ENCODE measurements at places on chromosomes 13 and 19. TPM values are rescaled to one million over a fixed set of nuclear protein-coding genes. Genes with fewer than 3 reads are reported as not detected.

DNA sequence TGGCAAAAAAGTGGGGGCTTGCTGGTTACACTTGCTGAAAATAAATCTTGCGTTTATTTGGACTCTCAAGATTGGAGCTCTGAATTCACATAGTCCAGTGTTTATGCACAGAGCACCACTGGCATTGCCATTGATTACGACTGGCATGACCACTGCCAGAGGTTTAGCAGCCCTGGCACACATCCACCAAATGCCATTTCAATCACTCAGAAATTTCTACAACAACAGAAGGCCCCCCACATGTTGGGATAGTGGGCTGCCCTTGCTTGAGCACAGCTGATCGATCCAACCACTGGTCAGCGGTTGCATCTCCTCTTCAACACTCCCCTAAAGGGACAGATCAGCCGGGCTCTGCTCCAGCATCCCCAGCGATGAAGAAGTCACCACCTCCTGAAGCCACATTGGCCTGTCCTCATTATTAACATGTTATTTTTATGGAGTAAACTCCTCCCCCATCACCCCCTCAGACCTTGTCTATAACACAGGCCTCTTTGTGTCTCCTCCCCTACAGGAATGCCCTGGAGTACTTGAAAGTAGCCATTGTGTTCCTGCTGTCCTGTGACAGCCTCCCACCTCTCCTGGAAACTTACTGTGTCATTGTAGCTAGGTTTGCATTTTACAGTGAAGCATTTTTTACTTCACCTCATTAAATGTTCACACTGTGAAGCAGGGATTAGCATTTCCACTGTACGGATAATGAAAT, 51.3 kb downstream of the CDADC1 start:
- H3K27me3 ChIP-seq: no peaks in the 10 kb centered on the region
- no peak overlapping the region for H3K4me3 ChIP-seq
- H3K27ac ChIP-seq: no peak overlapping the region
- H3K36me3 ChIP-seq: no peaks in the 10 kb centered on the region
- no peaks in the 10 kb centered on the region for H3K4me1 ChIP-seq

The ZNF491 gene
- 6.2 TPM for total RNA-seq

DNA sequence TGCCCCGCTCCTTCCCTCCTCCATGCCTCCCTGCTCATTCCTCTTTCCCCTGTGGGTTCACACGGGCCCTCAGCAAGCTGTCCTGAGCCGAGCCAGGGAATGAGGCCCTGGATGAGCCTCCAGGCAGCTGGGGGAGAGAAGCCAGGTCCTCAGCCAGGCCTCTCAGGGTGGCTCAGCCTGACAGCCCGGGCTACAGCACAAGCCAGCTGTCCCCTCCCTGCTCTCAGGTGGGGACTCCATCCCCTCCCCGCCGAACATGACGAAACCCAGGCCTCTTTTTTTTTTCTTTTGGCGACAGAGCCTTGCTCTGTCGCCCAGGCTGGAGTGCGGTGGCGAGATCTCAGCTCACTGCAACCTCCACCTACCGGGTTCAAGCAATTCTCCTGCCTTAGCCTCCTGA, 40.0 kb upstream of the MATK start:
- no peak overlapping the region for H3K4me3 ChIP-seq
- H3K27me3 ChIP-seq: peaks cover 21% of the 10 kb centered on the region
- H3K36me3 ChIP-seq: no peaks in the 10 kb centered on the region
- no peaks in the 10 kb centered on the region for H3K4me1 ChIP-seq

GRCh38 chr19:8142513-8142900, 6.9 kb downstream of the FBN3 start:
- peak; percentile 73 for DNase-seq
- H3K4me1 ChIP-seq: peaks cover 3% of the 10 kb centered on the region
- H3K27me3 ChIP-seq: peaks cover 11% of the 10 kb centered on the region
- no peak overlapping the region for H3K4me3 ChIP-seq

The ZNF71 gene
- total RNA-seq: 8.5 TPM

The ZNF837 gene
- total RNA-seq: 4.4 TPM

DNA sequence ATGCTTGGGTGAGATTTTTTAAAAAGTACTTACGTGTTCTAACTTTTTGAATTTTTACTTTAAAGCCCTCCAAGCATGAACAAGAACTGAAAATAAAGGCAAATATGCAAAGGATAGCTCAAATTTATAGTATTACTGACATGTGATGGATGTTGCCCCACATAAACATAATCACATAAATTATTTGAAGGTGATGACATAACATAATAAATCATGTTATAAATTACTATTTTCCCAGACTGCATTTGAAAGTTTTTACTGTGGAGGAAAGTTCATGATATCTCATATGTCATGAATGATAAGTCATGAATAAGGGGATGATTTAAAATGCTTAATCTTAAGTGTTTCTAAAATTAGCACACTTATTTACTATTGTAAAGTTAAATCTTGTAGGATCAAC, 705.7 kb upstream of the SLITRK1 start:
- no peaks in the 10 kb centered on the region for H3K4me1 ChIP-seq
- no peak for DNase-seq
- no peaks in the 10 kb centered on the region for H3K27me3 ChIP-seq
- no peaks in the 10 kb centered on the region for H3K36me3 ChIP-seq
- H3K4me3 ChIP-seq: no peak overlapping the region
- H3K27ac ChIP-seq: no peak overlapping the region

DNA sequence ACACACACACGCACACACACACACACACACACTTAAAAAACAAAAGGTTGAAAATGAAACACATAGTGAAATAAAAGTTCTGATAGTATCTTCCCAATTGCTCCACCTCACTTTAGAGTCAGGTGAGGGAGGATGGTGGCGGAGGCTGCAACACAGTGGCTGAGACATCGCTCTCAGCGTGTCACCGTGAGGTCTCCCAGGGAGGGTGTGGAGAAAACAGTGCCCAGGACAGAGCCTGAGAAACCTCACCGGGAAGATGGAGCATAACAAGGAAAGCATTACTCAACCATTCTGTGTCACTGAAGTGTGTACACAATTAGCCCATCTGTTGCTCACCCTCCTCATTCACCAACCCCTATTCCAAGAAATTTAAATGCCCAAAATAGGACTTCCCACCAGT, 111.4 kb upstream of the USP29 start:
- no peaks in the 10 kb centered on the region for H3K27me3 ChIP-seq
- H3K4me1 ChIP-seq: no peaks in the 10 kb centered on the region
- H3K27ac ChIP-seq: no peak overlapping the region
- no peak for DNase-seq

- H3K36me3 ChIP-seq: no peaks in the 10 kb centered on the region
- H3K4me3 ChIP-seq: no peak overlapping the region
- H3K27me3 ChIP-seq: no peaks in the 10 kb centered on the region
Measured at GRCh38 chr13:80562433-80563156, 221.7 kb upstream of the SPRY2 start.

- H3K4me3 ChIP-seq: peak overlapping the region; percentile 83
- H3K27ac ChIP-seq: peak overlapping the region; percentile 94
- peak; percentile 27 for DNase-seq
- peaks cover 14% of the 10 kb centered on the region for H3K36me3 ChIP-seq
- H3K4me1 ChIP-seq: no peaks in the 10 kb centered on the region
Measured at GRCh38 chr19:36215276-36216123, 594 bp downstream of the ZNF146 start.

The ZNF546 gene
- 8.7 TPM for total RNA-seq

The ELANE gene
- total RNA-seq: 0.36 TPM

The RGL3 gene
- total RNA-seq: 0.36 TPM

GRCh38 chr13:43389573-43389972, 366.2 kb downstream of the DNAJC15 start:
- no peak overlapping the region for H3K27ac ChIP-seq
- H3K36me3 ChIP-seq: no peaks in the 10 kb centered on the region
- H3K4me3 ChIP-seq: no peak overlapping the region
- H3K4me1 ChIP-seq: peaks cover 2% of the 10 kb centered on the region
- no peak for DNase-seq

Data from osteoblast (primary cell).